ENCODE measurements at places on chromosomes 3 and 15.

DNA sequence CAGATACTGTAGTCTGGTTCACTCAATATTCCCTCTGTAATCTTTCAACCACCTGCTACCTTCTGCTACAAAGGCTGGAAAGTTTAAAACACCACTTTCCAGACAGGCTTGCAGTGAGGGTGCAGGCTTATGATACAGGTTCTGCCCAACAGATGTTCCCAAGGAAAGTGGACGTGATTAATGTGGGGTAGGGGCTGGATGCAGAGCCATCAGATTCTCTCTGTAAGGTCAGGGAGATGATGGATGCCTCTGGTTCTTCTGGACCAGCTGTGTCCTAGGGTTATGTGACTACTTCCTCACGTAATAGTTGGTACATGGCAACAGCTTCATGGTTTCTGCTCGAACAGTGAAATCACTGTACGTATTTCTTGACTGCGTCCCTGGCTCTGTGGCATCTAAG is 11.1 kb downstream of the GPR176 start:
- DNase-seq: no peak

GRCh38 chr3:73656241-73656890 is 31.6 kb upstream of the PDZRN3 start:
- no peak for DNase-seq

DNA sequence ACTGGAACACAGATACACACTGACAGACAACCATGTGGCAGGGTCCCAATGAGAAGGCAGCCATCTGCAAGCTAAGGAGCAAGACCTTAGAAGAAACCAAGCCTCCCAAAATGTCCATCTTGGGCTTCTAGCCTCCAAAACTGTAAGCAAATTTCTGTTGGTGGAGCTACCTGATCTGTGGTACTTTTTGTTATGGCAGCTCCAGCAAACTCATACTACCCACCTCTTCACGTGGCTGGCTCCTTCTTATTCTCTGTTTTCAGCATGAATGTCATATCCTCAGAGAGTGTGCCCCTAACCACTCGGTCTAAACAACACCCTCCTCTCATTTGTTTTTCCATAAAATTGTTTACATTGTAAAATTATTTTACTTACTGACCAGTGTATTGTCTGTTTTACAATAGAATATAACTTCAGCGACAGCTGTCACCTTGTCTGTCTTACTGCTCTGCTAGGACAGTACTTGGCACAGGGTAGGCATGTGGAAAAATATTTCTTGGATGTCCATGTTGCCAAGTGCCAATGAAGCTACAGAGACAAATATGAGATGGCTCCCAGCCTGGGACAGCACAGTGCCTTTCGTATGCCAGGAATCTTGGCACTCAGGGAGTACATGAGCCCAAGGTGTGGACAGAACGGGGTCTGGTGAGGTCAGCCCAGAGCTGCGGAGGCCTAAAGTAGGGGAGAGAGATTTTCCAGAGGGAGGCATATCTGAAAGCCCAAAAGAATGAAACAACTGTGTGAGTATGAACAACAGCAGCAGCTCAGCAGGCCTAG is 17.4 kb upstream of the SLC25A36 start:
- no peak for DNase-seq

GRCh38 chr15:41990243-41990605 is 17.9 kb upstream of the EHD4 start:
- no peak for DNase-seq

GRCh38 chr3:180319461-180319860 is 282.5 kb upstream of the TTC14 start:
- no peak for DNase-seq

GRCh38 chr3:128429751-128430150 is 36.9 kb downstream of the DNAJB8 start:
- DNase-seq: no peak

Measured in stimulated activated CD4-positive, alpha-beta T cell treated with anti-CD3 and anti-CD28 coated beads, TNF-alpha, amount 100 ng/mL, for 1 hour (primary cell).